CD4-positive, alpha-beta T cell treated with Interleukin-15 for 4 hours (primary cell): ENCODE measurements at places on chromosomes 3 and 15.

- DNase-seq = no peak
Observed at GRCh38 chr15:95845862-95846515, 484.5 kb upstream of the NR2F2 start.

GRCh38 chr3:68819361-68819760 is 113.0 kb downstream of the TAFA4 start:
- no peak for DNase-seq

DNA sequence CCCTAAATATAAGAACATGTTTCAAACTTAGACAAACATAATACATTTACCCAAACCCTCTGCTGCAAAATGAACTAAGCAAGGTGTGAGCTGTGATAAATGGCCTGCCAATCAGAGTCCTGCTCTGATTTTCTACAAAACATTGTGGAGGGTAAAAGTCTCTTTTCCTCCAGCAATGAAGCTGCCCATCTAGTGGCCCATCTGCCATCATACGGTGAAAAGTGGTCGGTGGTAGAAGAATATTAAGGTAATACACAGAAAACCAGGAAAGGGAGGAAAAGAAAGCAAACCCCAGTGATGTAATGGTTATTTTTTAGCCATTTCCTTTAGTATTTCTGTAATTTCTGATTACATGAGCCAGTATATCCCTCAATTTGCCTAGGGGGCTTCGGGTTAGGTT is 838.1 kb downstream of the TBL1XR1 start:
- DNase-seq = no peak

- no peak for DNase-seq
Observed at GRCh38 chr15:79378394-79379109, 53.6 kb upstream of the MINAR1 start.

DNA sequence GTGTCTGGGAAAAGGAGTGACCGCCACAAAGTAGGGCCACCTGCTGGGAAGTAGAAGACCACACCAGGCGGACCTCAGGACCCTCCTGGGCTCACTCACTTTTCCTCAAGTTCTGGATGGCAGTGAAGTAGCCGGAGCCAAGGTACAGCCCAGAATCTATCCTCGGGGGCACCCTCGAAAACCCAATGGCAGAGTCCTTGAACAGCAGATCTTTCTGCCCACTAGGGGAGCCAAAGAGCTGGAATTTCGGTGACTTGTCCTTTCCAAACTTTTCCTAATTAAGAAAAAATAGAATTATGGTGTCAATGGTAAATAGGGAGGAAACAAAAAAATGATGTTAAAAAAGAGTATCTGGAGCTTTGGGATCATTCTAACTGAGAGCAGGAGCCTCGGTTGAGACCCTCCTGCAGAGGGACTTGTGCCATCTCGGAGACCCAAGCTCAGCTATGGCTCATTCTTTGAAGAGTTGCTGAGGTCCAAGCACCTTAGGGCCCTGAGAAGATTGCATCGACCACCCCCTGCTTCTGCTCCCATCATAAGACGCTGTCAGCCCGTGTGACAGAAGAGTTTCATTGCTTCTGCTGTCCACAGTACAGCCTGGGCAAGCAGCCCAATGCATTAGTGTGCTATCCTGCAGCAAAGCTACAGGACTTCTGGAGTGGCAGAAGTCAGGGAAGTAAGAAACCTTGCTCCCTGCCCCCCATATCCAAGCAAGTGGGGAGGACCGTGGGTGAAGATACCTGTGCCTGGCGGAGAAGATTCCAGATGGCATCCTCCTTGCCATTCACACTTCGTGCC is 14.8 kb downstream of the LTF start:
- DNase-seq = no peak

- DNase-seq = no peak
Observed at GRCh38 chr3:72093270-72093991, 308.5 kb upstream of the PROK2 start.

DNA sequence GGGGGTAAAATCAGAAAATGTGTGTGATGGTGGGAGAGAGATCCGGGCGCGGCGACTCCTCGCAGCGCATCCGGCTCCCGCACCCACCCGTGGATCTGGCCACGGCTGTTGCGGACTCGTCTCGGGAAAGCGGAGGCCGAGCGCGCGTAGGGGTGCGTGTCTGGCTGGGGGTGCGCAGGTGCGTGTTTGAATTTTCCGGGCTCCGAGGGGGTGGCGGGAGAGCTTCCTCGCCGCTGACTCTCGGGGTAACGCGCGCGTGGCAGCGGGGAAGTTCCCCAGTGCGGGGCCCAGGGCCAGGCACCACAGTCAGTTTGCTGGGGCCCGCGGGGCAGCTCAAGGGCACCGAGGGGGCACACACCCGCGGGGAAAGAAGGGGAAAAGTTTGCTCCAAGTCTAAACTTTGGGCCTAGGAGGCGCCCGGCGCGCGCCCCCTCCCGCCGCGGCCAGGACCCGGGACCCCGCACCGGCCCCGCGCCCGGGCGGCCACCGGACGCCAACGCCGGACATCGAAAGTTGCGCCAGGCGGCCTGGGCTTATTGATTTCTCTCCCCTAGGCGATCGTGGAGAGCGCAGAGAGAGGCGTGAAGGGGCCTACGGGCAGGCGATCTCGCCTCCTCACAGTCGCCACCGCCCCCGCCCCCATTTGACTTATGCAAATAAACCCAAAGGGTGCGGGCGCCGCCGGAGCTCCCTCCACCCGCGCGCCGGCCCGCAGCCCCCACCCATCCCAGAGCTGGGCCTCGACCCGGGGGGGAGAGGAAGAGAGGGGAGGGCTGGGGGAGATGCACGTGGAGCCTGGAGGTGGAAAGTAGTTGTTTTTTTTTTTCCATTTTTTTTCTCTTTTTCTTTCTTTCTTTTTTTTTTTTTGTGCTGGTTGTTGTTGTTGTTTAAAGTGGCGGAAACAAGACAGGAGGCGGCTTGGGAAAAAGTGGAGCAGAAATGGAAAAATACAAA is 639 bp downstream of the FOXP1 start:
- peak; percentile 37 for DNase-seq

- no peak for DNase-seq
Observed at GRCh38 chr3:3851621-3852323, 52.5 kb downstream of the LRRN1 start.

DNA sequence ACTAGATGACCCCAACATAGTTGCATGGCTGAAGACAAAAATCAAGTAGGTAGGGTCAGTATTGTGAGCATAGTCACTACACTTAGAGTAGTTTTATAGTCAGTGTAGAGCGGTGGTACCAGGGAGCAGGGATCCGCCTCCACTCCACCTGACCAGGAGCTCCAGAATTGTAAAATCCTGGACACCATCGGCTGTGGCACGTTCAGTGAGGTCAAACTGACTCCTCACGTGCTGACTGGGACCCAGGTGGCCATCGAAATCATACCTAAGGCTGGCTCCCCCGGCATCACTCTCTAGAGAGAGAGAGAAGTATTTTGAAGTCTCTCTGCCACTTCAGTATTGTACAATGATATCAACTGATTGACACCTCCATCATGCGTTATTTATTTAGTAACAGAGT is 59.7 kb upstream of the TAMM41 start:
- no peak for DNase-seq

DNA sequence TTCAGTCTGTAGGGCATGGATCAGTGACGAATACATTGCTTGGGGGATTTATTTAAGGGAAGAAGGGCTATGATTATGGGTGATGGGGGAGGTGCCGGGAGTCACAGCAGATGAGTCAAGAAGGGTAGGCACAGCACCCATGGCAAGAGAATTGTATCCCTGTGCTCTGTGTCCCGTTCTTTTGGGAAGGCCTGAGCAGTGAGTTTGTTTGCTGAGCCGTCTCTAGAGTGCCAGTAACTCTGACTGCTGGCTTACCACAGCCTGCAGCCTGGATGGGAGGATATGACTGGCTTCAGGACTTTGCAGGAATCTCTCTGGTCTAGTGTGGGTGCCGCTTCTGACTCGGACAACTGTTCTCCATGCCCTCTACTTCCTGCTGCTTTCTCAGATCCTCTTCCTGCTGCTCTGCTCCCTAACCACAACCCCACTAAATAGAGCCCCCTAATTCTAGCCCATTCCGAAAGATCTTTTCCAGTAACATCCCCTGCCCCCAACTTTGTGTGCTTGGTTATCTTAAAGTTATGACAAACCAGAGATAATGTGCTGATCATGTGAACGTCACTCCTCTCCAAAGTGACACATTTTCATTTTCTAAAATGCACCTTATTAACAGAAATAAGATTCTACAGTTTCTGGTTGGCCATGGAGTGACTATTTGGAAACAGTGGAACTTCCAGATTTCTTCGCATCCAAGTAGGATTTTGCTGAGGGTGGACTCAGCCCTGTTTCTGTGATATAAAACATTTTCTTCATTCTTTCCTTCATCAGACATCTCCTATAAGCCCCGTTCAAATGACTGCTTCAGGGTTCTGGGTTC is 239.0 kb downstream of the SLCO3A1 start:
- no peak for DNase-seq

DNA sequence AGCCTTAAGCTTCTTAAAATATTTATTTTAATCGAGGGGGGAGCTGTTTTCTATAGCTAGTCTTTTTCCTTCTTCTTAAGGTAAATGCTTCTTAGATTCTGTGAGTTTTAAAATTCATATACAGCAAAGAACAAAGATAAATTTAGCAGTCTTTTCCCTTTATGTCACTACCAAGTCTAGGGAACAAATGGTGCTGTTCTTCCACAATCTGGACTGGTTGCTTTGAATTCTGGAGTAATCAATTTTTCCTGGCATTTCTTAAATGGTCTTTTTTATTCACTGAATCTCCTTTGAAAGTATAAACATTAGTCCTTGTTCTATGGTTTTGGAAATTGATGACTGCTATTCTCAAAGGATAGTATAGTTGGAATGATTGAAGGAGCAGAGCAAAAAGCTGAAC is 82.8 kb downstream of the CHL1 start:
- DNase-seq = no peak

GRCh38 chr15:35671197-35671596 is 125.2 kb upstream of the DPH6 start:
- DNase-seq = no peak

DNA sequence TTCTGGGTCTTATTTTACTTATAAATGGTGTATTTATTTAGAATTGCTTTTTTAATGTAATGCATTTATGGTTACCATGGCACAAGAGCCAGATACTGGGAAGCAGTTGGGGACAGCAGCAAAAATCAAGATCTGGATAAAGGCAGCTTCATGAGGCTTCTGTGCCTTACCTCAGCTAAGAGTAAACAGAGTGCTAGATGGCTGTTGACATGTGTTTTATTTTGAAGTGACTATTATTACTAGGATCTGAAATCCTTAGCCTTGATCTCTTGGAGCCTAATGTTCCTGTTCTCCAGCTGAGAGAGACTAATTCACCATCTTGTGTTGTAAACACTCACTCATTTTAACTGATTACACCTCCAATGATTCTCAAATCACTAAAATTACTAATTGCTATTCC is 317.8 kb downstream of the LPP start:
- no peak for DNase-seq
